NCI-H1417 treated with DMSO at 0.1 percent for 48 hours (cell line): ENCODE measurements at places on chromosomes 7 and 10.
A peak's percentile ranks its signal among the peaks of the same experiment; 100 is the strongest.

GRCh38 chr7:151282111-151282510 lies 33.6 kb upstream of the SMARCD3 start:
- DNase-seq = no peak

DNA sequence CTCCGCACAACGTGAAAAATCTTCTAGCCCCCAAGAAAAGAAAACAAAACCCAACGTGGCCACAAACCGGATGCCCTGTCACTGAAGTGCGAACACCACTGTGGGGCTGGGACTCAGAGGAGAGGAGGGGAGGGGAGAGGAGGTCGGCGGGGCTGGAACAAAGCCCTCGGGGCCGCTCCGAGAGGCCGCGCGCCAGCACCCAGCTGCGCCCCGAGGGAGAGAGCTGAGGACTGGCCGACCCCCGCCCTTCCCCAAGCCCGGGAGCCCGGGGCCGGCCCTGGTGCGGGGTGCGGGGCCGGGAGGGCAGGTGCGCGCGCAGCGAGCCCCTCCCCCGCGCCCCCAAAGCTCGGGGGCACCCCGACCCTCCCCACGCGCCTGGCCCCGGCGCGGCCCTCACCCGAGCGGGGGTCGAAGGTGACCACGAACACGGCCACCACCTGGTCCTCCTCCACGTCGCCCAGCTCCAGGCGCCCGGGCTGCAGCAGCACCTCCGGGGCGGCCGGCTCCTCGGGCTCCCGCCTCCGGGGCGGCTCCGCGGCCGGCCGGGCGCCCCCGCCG lies 398 bp downstream of the DENND11 start:
- DNase-seq = peak; percentile 36

DNA sequence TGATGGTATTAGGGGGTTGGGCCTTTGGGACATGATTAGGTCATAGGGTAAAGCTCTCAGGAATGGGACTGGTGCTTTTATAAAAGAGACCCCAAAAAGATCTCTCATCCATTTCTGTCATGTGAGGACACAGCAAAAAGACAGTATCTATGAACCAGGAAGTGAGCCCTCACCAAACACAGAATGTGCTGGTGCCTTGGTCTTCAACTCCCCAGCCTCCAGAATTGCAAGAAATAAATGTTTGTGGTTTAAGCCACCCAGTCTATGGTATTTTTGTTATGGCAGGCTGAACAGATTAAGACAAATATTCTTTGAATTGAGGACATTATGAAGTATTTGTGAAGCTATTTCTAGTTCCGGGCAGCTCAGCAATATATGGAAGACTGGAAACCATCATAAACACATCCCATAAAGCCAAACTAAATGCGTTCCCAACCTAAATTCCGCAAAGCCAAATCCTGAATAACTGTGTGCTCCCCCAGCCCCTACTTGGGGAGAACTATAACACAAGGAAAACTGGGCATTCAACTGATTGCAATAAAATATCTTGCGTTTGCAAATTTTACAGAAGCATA lies 153.7 kb downstream of the GALNT17 start:
- DNase-seq = no peak

DNA sequence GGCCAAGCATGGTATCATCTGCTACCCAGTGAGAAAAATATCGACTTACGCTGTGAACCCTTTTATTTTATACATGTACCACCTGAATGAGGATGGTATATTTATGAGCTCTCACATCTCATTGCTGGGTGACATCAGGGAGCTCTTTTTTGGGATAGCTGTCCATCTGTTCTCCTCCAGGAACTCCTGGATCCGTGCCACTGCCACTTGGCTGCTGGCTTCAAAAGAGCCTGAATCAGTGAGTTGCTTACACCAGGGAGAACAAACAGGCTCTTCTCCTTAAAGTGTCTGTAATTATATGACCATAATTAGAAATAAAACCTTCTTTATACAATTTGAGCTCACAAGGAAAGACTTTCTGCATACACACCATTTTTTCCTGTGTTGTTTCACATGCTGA lies 106.2 kb downstream of the KAT6B start:
- DNase-seq = no peak

- DNase-seq = no peak
These were observed 72.8 kb downstream of the CCNY start for GRCh38 chr10:35409094-35409582.

- DNase-seq = no peak
These were observed 63.2 kb downstream of the DGKB start for GRCh38 chr7:14839307-14839706.

GRCh38 chr10:58016614-58017013 lies 251.1 kb downstream of the IPMK start:
- no peak for DNase-seq

- no peak for DNase-seq
These were observed 31.4 kb upstream of the TRIM8 start for GRCh38 chr10:102612964-102613275.

DNA sequence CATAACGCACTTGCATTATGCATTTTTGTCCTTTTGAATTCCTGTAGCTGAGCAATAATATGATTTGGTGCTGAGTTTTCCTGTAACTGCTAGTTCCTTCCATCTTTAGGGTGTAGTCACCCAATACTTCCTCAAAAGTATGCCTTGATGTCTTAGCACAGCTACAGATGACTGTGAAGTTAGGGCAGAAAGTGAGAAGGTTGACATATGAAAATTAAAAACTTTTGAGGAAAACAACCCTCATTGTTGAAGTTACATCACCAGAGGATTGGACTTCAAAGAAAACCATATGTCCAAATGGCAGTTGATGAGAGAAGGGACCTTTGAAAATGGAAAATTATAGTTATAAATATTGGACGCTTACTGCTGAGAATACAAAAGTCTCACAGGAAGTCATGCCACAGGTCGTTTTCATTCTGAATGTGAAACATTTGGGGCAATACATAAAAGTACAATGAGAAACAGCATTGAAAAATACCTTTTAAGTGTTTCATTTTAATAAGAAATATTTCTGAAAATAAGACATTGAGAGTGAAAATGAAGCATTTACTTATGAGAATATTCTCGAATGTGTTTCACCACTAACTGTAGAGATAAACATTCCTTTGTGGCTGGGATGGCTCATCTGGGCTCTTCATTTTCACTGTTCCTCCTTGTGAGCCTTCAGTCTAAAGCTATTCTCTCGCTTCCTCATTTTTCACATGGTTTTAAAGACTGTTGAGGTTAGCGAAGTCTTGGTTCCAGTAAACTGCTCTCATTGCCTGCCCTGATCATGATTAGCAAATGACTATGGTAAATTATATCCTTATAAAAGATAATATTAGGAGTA lies 61.4 kb upstream of the NME8 start:
- no peak for DNase-seq

GRCh38 chr10:18418541-18419215 lies 232.7 kb downstream of the NSUN6 start:
- no peak for DNase-seq

DNA sequence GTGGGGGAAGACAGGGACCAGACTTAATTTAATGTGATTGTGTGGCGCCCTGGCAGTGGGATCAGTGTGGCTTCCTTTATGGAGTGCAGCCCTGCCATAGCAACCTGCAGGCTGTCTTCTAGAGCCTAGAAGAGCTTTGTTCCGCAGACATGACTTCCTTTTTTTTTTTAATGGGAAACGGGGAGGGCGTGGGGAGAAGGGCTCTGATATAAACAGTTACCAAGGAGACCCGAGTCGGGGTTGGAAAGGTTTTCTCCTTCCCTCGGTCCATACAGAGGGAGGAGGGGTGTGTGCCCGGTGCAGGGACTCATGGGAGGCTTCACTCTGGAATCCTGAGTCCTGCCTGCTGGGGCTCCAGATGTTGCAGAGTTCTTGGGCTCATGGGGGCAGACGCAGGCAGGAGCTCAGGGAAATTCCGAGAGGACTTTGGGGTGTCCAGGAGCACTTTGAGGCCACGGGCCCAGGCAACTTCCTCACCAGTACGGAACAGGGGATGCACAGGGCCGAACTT lies 26.9 kb downstream of the TMEM120A start:
- peak; percentile 9 for DNase-seq

- DNase-seq = no peak
These were observed 73.4 kb upstream of the NAMPT start for GRCh38 chr7:106358103-106358663.

DNA sequence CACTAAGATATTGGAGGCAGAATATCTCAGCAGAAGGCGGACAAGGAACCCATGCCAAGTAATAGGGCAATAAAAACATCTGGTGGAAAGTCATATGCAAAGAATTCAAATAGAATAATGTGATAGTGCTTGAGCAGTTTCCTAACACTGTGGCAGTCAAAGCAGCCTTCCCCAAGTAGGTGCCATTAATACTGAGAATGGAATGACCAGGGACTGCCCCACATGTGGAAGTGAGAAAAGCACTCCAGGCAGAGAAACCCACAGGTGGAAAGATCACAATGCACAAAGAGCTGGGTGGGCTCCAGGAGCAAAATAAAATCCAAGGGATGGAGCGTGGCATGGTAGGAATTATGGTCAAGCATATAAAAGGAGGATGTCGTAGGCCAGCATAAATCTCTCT lies 64.4 kb upstream of the NME8 start:
- no peak for DNase-seq

GRCh38 chr10:12194752-12195271 lies 879 bp downstream of the NUDT5 start:
- DNase-seq = no peak

DNA sequence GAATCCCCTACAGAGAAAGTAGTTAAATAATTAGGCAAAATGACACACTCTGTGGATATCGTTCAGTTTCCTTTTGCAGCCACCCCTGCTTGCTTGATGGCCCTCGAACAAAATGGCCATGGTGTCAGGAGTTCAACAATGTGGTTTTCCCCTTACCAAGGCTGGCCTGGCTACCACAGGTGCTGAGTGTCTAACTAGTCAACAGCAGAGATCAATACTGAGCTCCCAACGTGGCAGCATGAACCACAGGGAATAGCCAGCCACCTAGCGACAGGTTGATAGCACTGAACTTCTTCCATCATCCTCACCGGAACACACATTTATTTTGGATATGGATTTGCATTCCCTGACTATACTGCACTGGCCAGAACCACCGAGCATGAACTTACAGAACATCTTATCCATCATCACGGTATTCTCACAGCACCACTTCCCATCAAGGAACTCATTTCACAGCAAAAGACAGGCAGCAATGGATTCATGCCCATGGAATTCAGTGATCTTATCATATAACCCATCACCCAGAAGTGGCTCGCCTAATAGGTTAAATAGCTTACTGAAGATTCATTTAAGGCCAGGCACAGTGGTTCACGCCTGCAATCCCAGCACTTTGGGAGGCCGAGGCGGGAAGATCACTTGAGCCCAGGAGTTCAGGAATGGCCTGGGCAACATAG lies 6.3 kb downstream of the C10orf67 start:
- no peak for DNase-seq

GRCh38 chr7:54898659-54899340 lies 120.0 kb upstream of the EGFR start:
- DNase-seq = no peak

GRCh38 chr10:98321186-98321780 lies 53.3 kb upstream of the LOXL4 start:
- DNase-seq = no peak

DNA sequence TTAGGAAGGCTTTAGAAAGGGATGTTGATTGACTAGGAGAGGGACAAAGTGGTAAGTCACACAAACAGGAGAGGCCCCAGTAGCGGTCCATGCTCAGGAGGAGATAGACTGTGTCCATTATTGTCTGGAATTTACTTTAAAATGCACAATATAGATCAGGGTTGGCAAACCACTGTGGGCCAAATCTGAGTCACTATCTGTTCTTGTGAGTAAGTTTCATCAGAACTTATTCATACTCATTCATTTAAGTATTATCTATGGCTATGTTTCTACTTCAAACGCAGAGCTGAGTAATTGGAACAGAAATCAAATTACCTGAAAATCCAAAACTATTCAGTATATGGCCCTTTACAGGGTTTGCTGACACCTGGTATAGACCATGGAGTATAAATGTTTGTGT lies 166.5 kb downstream of the COL28A1 start:
- no peak for DNase-seq

DNA sequence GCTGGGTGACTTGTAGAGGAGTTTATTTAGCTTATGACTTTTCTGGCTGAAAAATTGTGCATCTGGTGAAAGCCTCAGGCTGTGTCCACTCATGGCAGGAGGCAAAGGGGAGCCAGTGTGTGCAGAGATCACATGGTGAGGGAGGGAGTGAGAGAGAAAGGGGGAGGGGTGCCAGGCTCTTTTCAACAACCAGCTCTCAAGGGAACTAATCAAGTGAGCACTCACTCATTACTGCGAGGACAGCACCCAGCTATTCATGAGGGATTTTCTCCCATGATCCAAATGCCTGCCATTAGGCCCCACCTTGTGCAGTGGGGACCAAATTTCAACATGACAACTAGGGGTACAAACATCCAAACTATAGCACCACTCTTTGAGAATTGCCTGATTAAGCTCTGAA lies 590.2 kb downstream of the MAGI2 start:
- DNase-seq = no peak

DNA sequence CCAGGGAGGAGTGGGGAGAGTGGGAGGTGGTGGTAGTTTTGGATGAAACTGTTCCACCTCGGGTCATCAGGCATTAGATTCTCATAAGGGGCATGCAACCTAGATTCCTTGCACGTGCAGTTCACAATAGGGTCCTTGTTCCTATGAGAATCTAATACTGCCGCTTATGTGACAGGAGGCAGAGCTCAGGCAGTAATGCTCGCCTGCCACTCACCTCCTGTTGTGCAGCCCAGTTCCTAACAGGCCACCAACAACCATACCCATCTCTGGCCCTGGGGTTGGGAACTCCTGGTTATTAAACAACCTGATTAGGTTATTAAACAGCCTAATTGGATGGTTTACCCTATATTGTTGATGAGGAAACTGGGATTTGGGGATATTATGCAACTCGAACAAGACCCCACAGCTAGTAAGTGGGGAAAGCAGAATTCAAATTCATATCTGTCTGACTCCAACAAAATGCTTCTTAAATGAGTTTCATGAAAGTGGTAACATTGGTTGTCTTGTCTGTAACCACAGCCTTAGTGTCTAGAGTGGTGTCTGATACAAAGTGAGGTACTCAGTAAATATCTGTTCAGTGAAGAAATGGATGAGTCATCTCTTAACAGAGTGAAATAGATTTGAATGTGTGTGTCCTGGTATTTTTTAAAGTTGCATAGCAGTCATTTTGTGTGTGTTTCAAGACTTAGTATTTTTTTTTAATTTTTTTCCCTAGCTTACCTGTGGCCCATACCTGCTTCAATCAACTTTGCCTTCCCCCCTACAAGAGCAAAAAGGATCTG lies 101.6 kb downstream of the HECTD2 start:
- no peak for DNase-seq

DNA sequence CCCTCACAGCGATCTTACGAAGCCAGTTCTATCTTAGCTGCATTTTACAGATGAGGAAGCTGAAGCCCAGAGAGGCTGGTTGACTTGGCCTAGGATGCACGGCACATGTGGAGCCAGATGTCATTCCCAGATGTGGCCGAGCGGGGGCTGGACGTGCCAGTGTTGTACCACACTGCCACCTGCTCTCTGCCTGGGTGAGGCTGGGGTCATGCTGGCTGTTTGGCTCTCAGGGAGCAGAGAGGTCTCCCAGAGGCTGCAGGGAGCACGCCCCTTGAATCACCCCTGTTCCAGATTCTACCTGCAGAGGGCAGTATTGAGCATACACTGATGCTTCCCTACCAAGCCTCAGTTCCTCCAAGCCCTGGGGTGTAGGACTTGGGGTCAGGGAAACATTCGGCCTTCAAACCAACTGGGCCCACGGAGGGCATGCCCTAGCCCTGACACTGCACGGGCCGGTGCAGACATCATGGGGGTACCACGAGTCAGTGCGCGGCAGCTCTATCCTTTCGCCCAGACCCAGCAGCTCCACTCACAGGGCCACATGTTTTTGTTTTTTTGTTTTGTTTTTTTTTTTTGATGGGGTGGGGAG lies 3.8 kb upstream of the GTF2IRD1 start:
- no peak for DNase-seq

- no peak for DNase-seq
These were observed 1131.8 kb upstream of the GHITM start for GRCh38 chr10:83007510-83007909.
